ENCODE measurements at places on chromosomes 1 and 21.

DNA sequence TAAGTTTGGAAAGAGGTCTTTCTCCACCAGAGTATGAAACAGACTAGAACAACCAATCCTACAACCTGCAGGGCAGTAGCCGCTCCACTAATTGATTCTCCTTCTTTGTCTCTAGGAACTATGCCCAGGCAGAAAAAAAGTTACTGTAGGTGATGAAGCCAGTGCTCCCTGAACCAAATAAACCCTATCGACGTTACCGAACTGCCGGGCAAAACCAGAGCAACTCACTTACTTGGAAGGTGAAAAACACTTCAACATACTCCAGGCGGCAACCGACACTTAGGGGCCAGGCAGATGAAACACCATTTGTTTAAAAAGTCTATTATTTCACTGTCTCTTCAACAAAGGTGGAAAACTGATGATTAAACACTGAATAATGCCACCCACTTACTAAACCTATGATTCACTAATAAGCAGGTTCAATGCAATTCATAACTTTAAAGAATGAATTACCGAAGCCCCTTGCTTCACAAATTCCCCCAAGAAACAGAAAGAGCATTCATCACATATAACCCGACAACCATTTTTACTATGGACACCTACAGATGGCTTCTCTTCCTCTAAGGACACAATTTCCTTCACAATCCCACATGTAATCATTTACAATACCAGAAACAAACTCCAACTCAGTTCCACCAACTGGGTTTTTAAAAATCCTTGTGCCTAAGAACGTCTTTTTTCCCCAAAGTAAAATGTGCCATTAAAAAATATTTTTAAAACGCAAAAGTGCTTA lies 1.6 kb downstream of the NRIP1 start:
- no peak for DNase-seq

GRCh38 chr1:164296172-164296571 lies 262.8 kb upstream of the PBX1 start:
- DNase-seq, result no peak

DNA sequence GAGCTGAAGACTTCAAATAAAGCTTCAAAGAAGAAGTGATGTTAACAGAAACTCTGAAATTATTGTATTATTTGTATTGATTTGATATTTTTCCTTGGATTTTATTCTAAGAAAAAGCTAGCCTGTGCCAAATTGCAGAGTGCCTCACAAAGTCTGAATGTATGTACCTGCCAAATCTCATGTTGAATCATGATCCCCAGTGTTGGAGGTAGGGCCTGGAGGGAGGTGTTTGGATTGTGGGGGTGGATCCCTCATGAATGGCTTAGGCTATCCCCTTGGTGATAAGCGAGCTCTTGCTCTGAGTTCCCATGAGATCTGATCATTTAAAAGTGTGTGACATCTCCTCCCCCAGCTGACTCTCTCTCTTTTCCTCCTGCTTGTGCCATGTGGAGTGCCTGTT lies 43.6 kb downstream of the ACKR1 start:
- no peak for DNase-seq

GRCh38 chr21:45640888-45641479 lies 2.5 kb upstream of the PCBP3 start:
- DNase-seq, result no peak

DNA sequence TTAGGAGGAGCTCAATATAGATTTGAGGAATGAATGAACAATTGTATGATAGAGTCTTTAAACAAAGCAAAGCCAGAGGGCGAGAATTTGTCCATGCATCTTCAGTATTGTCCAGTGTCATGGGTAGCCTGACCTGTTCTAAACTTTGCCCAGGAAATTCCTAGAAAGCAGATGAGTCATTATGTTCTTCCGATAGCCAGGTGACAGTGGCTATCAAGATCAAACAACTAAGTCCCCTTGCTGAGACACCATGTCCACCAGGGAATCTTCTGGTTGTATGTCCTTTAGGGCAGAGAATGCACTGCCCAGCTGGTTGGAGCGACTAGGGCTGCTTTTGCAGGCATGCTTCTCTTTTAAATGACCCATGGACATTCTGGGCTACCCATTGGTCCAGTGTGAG lies 1.8 kb upstream of the SLC26A9 start:
- no peak for DNase-seq

DNA sequence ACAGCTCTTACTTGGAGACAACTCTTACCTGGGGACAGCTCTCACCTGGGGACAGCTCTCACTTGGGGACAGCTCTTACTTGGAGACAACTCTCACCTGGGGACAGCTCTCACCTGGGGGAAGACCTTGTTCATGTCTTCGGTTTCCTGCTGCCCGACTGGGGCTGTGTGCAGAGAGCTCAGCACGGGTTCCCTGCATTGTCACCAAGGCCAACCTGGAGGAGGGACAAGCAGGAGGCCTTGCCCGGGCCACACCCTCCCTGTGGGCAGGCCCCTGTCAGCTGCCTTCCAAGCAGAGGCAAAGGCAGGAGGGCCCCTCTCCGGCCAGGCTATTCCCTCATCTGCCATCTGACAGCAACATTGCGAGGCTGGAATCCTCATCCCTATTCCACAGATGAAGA lies at the start of gene LDLRAD1:
LDLRAD1 (minus strand) TSS at position 208 of the 400 bp plus-strand sequence; CDS start at position 134, 74 bp downstream.
- DNase-seq, result no peak

Data from cerebellar nuclear complex (tissue), 1 donor.